ENCODE measurements at places on chromosomes 7 and 10.

DNA sequence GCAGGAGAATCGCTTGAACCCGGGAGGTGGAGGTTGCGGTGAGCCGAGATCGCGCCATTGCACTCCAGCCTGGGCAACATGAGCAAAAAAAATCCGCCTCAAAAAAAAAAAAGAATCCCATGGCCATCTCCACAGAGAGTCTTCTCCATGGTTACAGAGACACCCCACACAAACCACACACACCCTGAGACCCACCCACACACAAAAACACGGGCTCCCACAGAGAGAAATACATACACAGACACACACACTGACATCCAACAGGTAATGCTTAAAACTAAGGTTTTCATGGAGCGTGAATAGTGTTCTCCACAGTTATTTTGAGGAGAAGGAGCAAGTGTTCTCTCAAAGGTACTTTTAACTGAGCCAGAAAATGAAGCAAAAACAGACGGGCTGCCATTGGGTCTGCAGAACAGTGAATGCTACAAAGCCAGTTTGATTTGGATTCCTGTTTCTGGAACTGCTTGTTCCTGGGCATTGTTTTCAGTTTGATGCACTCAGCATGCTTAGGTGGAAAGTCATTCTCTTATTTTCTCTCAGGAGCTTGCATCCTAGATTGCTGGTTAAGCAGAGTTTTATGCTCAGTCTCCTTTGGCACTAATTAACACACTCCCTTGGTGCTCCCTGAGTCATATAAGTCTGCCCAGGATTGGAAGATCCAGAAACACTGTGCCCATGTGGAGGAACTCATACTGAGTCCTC is 15.4 kb downstream of the AHCYL2 start:
- no peak for DNase-seq

DNA sequence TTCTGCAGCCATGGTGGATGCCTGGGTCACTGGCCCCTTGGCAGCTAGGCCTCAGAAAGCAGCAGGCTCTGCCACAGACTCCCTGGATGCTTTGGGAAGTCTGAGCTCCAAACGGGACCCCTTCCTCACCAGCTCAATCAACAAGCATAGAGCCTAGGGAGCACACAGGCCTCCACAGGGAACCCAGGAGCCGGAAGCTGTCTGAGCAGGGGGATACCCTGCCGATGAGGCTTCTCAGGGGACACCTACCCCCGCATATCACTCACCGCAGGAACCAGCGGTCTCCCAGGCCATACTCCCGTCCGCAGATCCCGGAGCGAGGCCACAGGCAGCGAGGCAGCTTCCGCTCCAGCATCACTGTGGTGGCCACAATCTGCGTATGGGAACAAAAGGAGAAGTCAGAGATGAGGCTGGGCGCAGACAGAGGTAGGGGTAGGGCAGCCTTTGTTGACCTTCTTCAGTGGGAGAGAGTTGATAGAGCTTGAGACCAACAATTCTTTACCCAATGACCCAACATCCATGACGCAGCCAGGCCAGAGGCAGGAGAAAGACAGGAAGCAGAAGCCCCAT is 13.4 kb downstream of the TRPV6 start:
- DNase-seq = no peak

GRCh38 chr10:90842725-90843124 is 15.1 kb downstream of the HTR7 start:
- no peak for DNase-seq

- DNase-seq = no peak
Observed at GRCh38 chr7:85866540-85866939, 679.7 kb upstream of the SEMA3D start.

GRCh38 chr10:24428410-24428782 is 219.5 kb downstream of the KIAA1217 start:
- no peak for DNase-seq

- DNase-seq = no peak
Observed at GRCh38 chr7:132066761-132067171, 509.5 kb downstream of the PLXNA4 start.

- DNase-seq = no peak
Observed at GRCh38 chr10:119680050-119680449, 28.9 kb downstream of the BAG3 start.

- no peak for DNase-seq
Observed at GRCh38 chr10:119737823-119738222, 12.0 kb downstream of the INPP5F start.

DNA sequence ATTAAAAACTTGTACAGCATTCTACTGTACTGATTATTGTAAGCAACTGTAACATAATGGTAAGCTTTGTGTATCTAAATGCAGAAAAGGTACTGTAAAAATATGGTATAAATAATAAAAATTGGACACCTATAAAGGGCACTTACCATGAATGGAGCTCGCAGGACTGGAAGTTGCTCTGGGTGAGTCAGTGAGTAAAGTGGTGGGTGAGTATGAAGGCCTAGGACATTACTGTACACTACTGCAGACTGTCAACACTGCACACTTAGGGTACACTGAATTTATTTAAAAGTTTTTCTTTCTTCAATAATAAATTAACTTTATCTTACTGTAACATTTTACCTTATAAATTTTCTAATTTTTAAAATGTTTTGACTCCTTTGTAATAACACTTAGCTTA is 118.6 kb upstream of the ASAH2 start:
- no peak for DNase-seq

DNA sequence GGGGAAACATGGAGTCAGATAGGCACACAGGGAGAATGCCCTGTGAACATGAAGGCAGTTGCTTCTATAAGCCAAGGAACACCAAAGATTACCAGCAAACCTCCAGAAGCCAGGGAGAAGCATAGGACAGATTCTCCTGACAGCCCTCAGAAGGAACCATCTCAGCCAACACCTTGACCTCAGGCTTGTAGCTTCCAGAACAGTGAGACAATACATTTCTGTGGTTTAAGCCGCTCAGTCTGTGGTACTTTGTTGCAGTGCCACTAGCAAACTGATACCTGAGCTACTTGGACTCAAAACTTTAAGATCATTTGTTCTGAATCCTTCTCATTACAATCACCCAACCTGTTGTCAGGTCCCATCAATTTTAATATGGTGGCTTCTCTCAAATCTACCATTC is 31.2 kb downstream of the ABLIM1 start:
- DNase-seq = no peak

DNA sequence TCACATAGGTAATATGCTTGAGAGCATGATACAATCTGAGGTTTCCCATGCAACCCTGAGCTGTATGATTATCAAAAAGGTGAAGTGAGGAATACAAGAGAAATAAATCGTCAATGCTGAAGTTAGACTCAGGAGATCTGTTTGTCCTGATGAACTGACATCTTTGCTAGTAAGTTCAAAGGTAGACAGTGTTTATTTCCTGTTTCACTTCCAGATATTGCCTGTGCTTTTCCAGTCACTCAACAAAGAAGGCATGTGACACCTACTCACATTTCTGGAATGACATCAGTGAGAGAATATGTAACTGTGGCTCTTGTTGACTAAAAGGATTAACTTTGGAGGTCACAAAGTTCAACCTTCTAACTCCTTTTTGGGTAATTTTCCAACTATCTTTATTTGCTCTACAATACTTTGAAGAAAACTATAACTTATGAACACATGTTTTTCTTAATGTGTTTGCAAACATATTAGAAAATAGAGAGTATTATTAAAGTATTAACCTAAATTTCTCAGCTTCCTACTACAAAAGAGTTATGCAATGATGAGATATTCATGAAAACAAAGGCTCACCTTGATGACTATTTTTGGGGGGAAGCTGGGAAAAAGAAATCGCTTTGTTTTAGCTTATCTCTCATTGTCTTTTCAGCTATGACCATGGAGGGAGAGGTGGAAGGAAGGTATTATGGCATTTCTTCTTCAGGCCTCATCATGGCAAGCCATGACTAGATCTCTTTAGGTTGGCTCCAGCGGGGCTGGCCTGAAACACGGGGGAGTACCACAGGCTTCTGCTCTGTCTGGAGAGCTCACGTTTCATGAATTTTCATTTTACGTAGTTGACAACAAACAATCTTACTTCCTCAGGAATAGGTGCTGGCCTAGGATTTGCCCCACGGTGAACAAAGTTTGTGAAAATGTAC is 214.7 kb upstream of the SLC26A5 start:
- no peak for DNase-seq

DNA sequence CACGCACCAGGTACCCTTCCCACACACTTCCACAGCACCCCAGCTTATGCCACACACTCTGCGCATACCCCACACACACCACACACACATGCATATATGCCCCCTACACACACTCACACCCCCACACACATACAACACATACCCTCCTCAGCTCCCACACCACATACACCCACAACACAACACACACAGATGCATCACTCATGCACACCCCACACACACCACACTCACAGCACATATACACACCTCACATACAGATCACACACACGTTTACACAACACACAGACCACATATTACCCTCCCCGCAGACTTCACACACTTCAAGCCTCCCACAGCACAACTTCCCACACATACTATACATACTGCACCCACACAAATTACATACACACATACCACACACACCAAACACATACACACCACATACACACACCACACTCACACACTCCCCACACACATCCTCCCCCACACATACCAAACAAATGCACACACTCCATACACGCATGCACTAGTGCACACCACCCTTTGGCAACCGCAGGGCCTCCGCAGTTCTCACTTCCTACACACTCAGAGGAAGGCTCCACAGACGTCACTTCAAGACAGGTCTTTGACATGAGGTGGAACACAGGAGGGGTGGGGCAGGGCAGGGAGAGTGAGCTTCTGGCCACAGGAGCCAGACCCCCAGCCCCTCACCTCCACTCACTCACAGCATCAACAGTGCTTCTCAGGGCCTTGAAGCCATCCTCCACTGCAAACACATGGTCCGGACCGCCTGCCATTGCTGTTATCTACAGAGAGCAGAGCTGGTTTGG is 18.5 kb upstream of the ANTXRL start:
- peak; percentile 35 for DNase-seq

DNA sequence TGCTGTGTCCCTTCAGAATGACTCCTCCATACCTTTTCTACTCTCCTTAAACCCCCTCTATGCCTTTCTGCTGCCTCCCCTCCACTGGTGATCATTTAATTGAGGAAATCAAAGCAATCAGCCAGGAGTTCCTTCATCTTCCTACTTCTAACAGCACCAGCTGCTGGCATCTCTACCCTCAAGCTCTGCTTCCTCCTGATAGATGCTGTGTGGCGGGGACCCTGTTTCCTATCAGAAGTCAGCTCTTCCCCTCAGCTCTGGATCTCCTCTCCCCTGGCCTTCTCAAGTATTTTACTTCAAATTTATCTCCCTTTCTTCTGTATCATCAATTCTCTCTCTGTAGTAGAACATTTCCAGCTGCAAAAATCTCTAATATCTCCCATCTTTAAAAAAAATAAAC is 183.7 kb downstream of the ELMO1 start:
- no peak for DNase-seq

- DNase-seq = no peak
Observed at GRCh38 chr7:118755067-118755625, 530.6 kb downstream of the ANKRD7 start.

DNA sequence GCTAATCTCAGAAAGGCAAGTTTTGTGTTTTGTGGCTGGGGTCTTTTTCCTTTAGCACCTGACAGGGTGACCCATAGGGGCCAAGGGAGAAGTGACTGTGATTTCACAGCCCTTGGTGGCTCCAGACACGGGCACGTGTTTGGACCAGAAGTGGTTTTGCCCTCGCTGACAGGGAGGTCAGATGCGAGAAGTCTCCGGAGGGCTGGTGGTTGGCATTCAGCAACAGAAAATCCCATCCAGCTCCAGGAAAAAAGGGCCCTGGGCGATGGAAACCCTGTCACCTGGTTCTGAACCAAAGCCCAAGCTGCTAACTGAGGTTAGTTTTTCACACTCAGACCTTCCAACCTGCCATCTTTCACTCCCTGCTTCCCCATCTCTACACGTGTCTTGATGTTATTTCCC is 272.9 kb downstream of the TRIL start:
- DNase-seq = no peak

GRCh38 chr7:155345490-155345889 is 47.8 kb downstream of the INSIG1 start:
- DNase-seq = no peak

GRCh38 chr10:43238462-43238861 is 28.4 kb downstream of the RASGEF1A start:
- DNase-seq = no peak

DNA sequence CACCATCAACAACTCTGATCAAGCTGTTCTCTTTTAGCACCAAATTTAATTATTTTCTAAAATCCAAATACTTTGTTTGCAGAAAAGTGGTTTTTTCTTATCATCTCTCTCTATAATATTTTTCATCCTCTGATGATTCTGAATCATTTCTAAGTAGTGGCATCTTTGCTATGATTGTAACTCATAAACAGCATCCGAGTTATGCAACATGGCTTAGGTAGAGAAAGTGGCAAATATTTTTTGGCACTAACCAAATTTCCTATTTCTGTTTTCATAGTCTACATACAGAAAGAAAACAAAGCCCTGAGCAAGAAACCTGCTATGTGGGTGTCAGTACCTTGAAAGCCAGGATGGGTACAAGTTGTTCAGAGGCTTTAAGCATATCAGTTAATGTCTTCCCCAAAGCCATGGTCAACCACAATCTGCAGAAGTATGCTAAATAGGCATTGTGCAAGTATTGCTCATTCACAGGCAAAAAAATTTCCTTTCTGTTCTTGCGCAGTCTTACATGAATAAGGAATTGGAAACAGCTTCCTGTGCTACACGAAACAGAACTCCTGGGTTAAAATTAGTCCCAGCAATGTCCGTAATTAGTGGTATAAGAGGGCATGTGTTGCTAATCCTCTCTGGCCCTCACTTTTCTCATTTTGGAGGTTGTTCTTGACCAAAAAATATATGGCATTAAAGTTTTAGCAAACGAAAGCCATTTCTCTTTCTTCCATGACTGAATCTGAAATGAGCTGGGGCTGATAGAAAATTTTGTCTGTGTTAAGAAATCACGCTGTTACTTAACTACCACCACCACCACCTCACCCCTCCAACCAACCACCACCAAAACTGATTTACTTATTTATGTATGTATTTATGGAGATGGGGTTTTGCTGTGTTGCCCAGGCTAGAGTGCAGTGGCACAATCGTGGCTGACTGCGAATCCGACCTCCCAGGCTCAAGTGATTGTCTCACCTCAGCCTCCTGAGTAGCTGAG is 325.6 kb upstream of the MAGI2 start:
- no peak for DNase-seq
